ENCODE measurements at places on chromosomes 7 and 10.

- DNase-seq, result no peak
Measured at GRCh38 chr7:97017192-97018125, 7.2 kb downstream of the DLX5 start.

DNA sequence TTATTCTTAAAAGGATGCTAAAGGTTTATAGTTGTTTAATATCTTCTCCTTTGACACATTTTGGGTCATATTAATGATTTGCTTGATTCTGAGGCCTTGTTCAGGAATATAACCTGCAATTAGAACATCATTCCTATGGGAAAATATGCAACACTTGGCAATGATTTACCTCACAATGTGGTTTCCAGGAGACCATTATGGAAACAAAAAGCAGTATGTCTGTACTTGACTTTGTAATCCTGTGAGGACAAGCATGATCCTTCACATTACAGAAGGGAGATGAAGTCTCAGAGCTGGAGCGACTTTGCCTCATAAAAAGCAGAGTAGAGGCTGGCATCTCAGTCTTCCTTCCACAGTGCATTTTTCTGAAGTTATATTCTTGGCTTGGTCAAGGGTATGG lies 57.0 kb upstream of the CDCA7L start:
- DNase-seq, result no peak

DNA sequence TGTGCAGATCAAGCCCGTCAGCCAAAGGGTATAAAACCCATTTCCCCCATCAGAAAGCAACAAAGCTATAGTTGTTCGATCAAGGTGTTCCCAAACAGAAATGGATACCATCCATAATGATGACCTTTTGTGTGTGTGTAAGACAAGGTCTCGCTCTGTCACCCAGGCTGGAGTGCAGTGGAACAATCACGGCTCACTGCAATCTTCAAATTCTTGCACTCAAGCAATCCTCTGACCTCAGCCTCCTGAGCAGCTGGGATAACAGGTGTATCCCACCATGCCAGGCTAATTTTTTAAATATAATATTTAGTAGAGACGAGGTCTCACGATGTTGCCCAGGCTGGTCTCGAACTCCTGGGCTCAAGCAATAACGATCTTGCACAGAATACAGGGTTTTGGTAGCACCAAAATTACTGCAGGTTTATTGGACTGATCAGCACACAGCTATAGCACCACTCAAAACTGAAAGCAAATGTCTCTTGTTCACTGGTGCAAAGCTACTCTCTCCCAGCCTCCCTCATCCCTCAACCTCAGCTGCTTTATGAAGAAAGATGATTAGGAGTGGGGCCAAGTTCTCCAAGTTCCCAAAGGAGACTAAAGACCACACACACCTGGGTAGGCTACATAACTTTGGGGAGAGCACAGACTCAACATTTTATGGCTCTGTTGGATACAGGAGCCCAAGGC lies 80.5 kb downstream of the ABI1 start:
- DNase-seq, result no peak

- no peak for DNase-seq
Measured at GRCh38 chr7:30010021-30010420, 16.5 kb downstream of the FKBP14 start.

DNA sequence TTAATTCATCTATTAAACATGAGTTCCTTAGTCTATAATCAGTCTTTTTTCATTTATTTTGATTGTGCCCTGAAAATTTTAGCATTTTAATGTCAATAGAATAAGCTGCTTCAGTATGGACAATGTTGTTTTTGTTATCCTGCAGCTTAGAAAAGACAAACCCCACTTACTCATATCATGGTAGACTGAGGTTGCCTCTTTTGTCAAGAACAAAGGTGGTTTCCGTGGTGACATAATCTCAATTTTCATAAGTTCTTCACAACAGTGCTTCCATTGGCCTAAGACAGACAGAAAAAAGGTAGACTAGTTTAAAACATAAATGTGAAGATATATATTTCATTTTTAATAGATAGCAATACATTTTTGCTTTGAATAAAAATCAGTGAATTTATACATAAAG lies 69.1 kb downstream of the RTKN2 start:
- no peak for DNase-seq

DNA sequence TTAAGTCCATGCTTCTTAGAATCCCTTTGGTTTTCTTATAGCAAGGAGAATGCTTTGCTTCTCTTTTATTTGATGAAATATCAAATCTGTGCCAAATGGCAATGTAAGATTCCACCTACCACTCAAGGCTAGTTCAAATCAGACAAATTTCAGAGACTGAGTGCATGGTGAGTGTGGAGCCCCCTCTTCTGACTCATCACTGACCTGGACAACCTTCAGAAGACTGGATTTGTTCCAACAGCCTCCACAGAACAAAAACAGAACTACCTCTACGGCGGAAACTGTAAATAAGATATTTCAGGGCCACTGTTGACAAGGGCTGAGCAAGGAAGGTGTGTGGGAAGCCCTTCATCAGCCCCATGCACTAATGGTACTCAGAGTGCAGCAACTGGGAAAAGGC lies 21.1 kb downstream of the NCAPG2 start:
- no peak for DNase-seq

GRCh38 chr7:2520761-2521290 lies 1.3 kb downstream of the LFNG start:
- no peak for DNase-seq

DNA sequence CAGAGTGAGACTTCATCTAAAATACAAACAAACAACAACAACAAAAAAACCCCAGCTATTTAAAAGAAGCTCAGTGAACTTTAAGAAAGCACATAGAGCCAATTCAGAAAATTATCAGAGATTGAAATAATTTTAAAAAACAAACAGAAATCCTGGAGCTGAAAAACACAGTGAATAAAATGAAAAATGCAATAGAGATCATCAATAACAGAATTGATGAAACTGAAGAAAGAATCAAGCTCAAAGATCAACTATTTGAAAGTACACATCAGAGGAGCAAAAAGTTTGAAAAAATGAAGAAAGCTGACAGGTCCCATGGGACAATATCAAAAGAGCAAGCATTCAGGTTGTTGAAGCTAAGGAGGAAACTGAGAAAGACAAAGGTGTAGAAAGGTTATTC lies 12.2 kb upstream of the ZNF746 start:
- DNase-seq, result no peak

Measured in astrocyte of the cerebellum (primary cell).